ENCODE measurements at places on chromosomes 6 and 20. TPM values are rescaled to one million over a fixed set of nuclear protein-coding genes. Genes with fewer than 3 reads are reported as not detected.

SLC24A3 gene
- total RNA-seq = not detected

UBD gene
- 0.09 TPM for total RNA-seq

VSX1 gene
- not detected for total RNA-seq

TCP11 gene
- not detected for total RNA-seq

CDSN gene
- not detected for total RNA-seq

C4A gene
- 13.6 TPM for total RNA-seq

PAX1 gene
- not detected for total RNA-seq

PSORS1C1 gene
- total RNA-seq = 2.8 TPM

EYA4 gene
- 13.1 TPM for total RNA-seq

PROKR2 gene
- not detected for total RNA-seq

RIPPLY2 gene
- not detected for total RNA-seq
